ENCODE measurements at places on chromosomes 1 and 21. TPM values are rescaled to one million over a fixed set of nuclear protein-coding genes. Genes with fewer than 3 reads are reported as not detected.

Gene OR6K2
- not detected for total RNA-seq

Gene TAL1
- 0.63 TPM for total RNA-seq

Gene CLCA1
- total RNA-seq, result 0.11 TPM

GRCh38 chr1:152735648-152736047 lies 22.2 kb upstream of the KPRP start:
- no peak for DNase-seq
- peaks cover 75% of the 10 kb centered on the region for H3K36me3 ChIP-seq
- H3K4me3 ChIP-seq, result no peak overlapping the region
- no peaks in the 10 kb centered on the region for H3K4me1 ChIP-seq
- H3K27ac ChIP-seq, result no peak overlapping the region

DNA sequence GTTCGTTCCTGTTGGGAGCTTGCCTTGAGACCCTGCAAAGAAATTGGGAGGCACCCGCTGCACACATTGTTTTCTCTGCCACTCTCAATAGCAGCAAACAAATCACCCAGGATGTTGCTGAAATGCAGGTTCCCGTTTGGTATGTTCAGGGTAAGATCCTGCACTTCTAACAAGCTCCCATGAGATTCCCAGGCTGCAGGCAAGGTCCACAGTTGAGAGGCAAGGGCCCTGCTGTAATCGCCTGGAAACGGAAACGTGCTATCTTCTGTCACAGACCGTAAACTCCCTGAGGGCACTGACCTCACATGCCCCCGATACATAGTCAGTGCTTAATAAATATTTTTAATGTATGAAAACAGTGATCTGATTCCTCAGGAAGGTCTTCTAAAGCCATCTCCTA lies 37.8 kb downstream of the XCL1 start:
- DNase-seq, result no peak
- no peaks in the 10 kb centered on the region for H3K27me3 ChIP-seq
- H3K4me3 ChIP-seq, result no peak overlapping the region
- H3K36me3 ChIP-seq, result no peaks in the 10 kb centered on the region

Gene GRHL3
- total RNA-seq, result 1.5 TPM

DNA sequence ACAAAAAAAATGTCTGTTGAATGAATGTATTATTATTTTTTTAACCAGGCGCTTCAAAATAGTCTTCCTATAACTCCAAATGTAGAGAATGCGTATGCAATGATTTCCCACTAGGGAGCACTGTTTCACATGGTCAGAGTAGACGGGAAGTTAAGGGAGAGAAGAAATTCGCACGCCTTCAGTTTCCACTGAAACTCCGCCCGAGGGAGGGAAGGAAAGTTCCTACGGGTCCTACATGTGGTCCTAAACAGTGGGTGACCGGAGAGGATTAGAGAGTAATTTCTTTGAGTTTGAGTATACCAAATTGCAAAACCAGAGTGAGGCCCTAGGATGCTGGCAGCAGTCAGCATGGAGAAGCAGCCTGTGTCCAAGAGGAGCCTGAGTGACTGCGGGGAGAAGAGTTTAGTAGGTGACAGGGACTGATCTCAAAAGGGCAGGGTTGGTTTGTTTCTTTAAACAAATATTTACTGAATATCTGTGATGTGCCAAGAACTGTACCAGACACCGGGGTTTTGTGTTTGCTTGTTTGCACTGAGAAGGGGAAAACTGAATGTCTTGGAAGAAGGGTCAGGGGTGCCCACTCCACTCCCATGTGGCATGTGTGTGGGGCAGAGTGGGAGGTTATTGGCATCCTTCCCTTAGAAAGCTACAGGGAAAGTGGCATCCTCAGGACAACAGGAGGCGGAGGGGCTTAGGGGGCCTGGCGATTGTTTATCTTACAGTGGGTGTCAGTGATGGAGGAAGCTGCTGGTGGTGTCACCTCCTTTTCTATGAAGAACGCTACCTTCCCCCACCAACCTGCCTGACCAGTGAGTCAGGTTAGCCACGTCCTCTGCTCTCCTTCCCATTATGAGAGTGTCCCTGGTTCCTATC lies 22.8 kb downstream of the RNU5D-1 start:
- peaks cover 11% of the 10 kb centered on the region for H3K27me3 ChIP-seq
- DNase-seq, result peak; percentile 40
- H3K4me1 ChIP-seq, result peaks cover 18% of the 10 kb centered on the region
- H3K27ac ChIP-seq, result peak overlapping the region; percentile 52
- H3K36me3 ChIP-seq, result no peaks in the 10 kb centered on the region
- no peak overlapping the region for H3K4me3 ChIP-seq

DNA sequence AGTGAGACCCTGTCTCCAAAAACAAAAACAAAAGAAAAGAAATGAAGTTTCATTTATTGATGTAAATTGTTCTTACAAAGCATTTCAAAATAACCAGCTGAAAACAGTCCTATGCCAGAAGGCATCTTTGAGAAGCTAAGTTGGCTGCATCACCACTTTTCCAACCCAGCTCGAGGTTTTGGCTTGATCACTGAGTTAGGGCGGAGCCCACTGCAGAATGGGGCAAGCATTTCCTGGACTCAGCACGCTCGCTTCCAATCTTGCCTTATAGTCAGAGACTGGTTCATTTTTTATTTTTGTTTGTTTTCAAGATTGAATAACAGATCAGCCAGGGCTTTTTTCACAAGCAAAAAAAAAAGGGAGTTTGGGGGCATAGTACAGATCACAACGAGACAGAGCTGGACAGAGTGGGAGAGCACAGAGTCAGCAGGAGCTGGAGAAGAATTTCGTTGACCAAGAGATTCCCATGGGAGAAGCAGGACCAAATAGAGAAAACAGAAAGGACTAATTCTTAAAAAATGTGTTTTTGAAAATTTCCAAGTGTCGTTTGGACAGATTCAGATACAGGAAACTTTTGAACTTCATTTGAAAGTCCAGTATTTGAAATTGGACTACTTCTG lies 23.5 kb upstream of the COL6A1 start:
- no peaks in the 10 kb centered on the region for H3K4me1 ChIP-seq
- peaks cover 67% of the 10 kb centered on the region for H3K27me3 ChIP-seq
- no peak overlapping the region for H3K27ac ChIP-seq
- no peak for DNase-seq
- H3K36me3 ChIP-seq, result peaks cover 41% of the 10 kb centered on the region
- H3K4me3 ChIP-seq, result no peak overlapping the region

- DNase-seq, result no peak
- peaks cover 23% of the 10 kb centered on the region for H3K27me3 ChIP-seq
- H3K27ac ChIP-seq, result no peak overlapping the region
- H3K4me3 ChIP-seq, result no peak overlapping the region
Measured at GRCh38 chr1:2956576-2956975, 64.7 kb upstream of the ACTRT2 start.

DNA sequence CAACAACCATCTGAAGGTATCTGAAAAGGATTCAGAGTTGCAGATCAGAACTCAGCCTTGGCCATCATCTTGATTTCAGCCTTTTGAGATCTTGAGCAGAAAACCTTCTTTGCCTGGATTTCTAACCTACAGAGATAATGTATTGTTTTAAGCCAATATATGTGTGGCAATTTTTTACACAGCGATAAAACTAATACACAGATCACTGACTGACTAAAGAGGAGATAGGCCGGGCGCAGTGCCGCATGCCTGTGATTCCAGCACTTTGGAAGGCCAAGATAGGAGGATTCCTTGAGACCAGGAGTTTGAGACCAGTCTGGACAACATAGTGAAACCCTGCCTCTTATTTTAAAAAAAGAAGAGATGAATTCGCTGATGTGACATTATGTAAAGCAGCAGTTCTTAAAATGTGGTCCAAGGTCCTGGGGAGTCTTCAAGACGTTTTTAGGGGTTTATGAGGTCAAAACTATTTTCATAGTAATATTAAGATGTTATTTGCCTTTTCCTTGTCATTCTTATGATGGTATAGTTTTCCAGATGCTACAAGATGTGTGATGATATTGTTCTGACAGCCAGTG lies 50.1 kb upstream of the CNN3 start:
- peaks cover 1% of the 10 kb centered on the region for H3K4me1 ChIP-seq
- H3K27ac ChIP-seq, result no peak overlapping the region
- no peaks in the 10 kb centered on the region for H3K36me3 ChIP-seq

Gene FCRL4
- not detected for total RNA-seq

All from WTC11 (cell line).